ENCODE measurements at places on chromosomes 6 and 20.
A peak's percentile ranks its signal among the peaks of the same experiment; 100 is the strongest.

DNA sequence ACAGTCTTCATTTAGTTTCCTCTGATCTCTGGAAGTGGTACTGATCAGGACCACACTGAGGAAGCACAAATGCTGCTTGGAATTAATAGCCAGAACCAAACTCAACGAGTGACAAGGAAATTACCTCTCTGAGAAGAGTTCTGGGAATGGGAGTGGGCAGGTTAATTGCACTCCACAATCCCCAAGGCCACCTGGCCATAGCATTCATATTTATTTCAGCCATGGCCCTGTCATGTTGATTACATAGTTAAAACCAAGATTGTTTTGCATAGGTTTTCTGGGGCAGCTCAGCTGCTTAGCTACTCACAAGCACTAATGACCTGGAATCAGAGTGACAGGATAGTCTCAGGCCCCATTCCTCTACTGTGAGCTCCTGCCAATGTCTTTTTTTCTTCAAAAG is 230.2 kb upstream of the RIMS1 start:
- H3K36me3 ChIP-seq = no peaks in the 10 kb centered on the region
- no peak overlapping the region for H3K27ac ChIP-seq
- no peaks in the 10 kb centered on the region for H3K4me1 ChIP-seq

GRCh38 chr6:13733178-13733887 is 21.7 kb upstream of the RANBP9 start:
- no peaks in the 10 kb centered on the region for H3K36me3 ChIP-seq
- H3K4me3 ChIP-seq = no peak overlapping the region
- peaks cover 6% of the 10 kb centered on the region for H3K27me3 ChIP-seq
- peaks cover 9% of the 10 kb centered on the region for H3K4me1 ChIP-seq
- DNase-seq = no peak

GRCh38 chr6:82208913-82209312 is 38.6 kb downstream of the IBTK start:
- H3K27me3 ChIP-seq = no peaks in the 10 kb centered on the region
- H3K27ac ChIP-seq = no peak overlapping the region
- peaks cover 84% of the 10 kb centered on the region for H3K36me3 ChIP-seq
- no peak overlapping the region for H3K4me3 ChIP-seq
- no peak for DNase-seq

- H3K27me3 ChIP-seq = no peaks in the 10 kb centered on the region
- peaks cover 55% of the 10 kb centered on the region for H3K4me1 ChIP-seq
- H3K27ac ChIP-seq = peak overlapping the region; percentile 93
- DNase-seq = no peak
- H3K36me3 ChIP-seq = peaks cover 79% of the 10 kb centered on the region
- H3K4me3 ChIP-seq = peak overlapping the region; percentile 97
These were observed 576 bp upstream of the RRP36 start for GRCh38 chr6:43020847-43021246.

DNA sequence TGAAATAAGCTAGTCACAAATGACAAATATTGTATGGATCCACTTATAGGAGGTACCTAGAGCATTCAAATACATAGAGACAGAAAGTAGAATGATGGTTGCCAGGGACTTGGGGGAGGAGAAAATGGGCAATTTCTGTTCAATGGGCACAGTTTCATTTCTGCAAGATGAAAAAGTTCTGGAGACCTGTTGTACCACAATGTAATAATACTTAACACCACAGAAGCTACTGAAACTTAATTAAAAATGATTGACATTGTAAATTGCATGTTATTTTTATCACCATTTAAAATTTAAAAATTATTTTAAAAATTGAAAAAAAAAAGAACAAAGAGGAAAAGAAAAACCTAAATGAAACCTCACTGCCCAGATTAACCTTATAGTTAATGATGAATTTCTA is 67.4 kb downstream of the NHLRC1 start:
- no peak overlapping the region for H3K27ac ChIP-seq
- H3K4me3 ChIP-seq = no peak overlapping the region
- H3K4me1 ChIP-seq = no peaks in the 10 kb centered on the region
- H3K36me3 ChIP-seq = no peaks in the 10 kb centered on the region

Measured in activated T-cell treated with anti-CD3 and anti-CD28 coated beads, Interleukin-2, amount 50 U/mL, for 24 hours (primary cell).